Type B pancreatic cell (in vitro differentiated cells): ENCODE measurements at places on chromosomes 3 and 15. TPM values are rescaled to one million over a fixed set of nuclear protein-coding genes. Genes with fewer than 3 reads are reported as not detected.

GRCh38 chr15:93247466-93248121, 158.6 kb upstream of the RGMA start:
- H3K27ac ChIP-seq, result no peak overlapping the region
- H3K4me3 ChIP-seq, result no peak overlapping the region
- DNase-seq, result no peak
- peaks cover 30% of the 10 kb centered on the region for H3K4me1 ChIP-seq

DNA sequence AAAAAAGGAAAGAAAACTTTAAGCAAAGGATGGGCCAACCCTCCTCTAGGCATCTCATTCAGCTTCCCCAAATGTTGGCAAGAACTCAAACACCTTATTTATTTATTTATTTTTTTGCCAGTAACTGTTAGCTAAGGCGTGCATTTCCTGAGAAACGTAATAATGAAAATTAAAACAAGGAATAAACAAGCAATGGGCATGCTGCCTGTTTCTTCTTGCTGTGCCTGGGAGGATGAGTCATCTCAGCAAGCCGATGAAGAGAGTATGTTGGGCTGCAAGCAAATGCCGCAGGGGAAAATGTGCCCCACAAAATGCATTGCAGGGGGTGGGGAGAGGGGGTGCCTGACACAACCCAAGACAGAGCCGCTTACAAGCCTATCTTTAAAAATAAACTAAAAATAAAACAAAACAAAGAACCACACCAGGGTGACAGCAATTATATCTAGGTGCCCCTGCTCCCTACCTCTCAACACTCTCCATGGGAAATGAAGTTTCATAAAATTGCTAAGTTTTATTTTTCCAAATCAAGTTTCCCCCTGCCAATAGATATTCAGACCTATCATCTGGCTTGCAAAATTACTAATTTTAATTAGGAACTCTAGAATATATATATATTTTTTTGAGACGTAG, 40.3 kb downstream of the EIF4E3 start:
- H3K4me1 ChIP-seq, result peaks cover 46% of the 10 kb centered on the region
- H3K27ac ChIP-seq, result peak overlapping the region; percentile 49
- peaks cover 9% of the 10 kb centered on the region for H3K36me3 ChIP-seq
- DNase-seq, result no peak
- H3K27me3 ChIP-seq, result no peaks in the 10 kb centered on the region

DNA sequence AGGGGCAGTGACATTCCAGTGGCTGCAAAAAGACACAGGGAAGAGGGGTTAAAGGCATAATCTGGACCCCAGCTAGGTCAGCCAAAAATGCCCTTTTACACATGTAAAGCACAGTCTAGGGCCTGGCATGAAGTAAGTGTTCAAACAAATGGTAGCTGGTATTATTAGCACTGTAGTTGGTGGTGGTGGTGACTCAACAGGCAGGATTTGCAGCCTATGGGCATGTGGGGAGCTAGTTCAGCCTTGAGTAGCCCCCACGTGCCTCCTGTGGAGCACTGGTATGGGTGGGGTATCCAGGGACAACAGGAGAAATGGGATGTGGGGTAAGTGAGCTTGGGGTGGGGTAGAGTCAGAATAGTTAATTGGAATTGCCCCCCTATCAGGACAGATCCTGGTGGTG, 27.6 kb downstream of the DNASE1L3 start:
- no peak overlapping the region for H3K27ac ChIP-seq
- DNase-seq, result no peak

DNA sequence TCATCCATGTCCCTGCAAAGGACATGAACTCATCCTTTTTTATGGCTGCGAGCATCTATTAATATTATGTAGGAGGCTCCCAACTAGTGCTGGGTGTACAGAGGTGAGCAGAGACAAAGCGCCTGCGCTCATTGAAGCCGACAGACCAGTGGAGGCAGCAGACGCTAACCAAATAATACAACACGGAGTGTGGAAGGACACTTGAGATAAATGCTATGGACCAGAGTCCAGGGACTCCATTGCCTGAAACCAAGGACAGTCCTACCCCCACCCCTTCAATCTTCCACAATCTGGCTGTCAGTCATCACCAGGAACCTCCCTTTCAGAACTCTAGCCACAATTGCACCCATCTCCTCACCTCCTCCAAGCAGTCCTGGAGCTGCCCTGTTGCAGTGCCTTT, 41.5 kb downstream of the KLHL6 start:
- no peak overlapping the region for H3K4me3 ChIP-seq
- no peaks in the 10 kb centered on the region for H3K36me3 ChIP-seq
- peaks cover 10% of the 10 kb centered on the region for H3K4me1 ChIP-seq
- H3K27ac ChIP-seq, result no peak overlapping the region
- H3K27me3 ChIP-seq, result peaks cover 11% of the 10 kb centered on the region

DNA sequence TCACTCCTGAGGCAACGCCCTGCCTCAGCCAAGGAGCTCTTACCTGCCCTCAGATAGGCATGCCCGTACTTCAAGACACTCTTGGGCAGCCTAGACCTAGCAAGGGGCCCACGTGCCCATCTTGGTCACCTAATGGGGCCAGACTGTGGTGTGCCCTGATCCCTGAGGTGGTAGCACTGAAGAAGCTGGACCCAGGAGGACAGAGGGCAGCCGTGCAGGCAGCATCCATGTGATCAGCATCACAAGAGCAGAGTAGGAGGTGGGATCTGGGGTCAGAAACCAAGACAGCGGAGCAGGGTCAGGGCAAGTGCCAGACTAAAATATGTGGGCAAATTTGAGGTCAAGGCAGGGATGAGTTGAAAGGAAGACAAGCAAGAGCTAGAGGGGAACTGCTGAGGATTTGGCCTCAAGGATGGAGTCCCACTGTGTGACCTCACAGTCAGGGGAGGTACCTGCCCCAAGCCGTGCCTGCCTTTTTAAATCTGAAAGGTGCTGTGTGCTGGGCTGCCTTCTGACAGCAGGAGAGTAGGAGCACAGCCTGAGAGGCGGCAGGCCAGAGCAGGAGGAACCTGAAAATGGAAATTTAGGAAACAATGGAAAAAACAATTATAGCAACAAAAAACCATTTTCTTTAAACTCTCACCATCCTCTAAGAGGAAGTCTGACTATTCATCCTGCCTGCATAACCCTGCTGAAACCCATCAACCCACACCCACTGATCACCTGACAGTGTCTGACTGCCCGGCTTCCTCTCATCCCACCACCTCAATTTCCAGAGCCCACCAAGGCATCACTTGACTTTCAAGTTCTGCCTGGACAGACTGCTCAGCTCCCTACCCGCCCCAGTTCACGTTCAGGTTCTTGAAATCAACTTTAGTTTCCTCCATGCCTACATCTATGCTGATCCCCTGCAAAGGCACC, 7.3 kb downstream of the ZBTB38 start:
- H3K36me3 ChIP-seq, result no peaks in the 10 kb centered on the region
- DNase-seq, result no peak
- peaks cover 4% of the 10 kb centered on the region for H3K4me1 ChIP-seq
- no peak overlapping the region for H3K27ac ChIP-seq
- H3K27me3 ChIP-seq, result no peaks in the 10 kb centered on the region
- no peak overlapping the region for H3K4me3 ChIP-seq

- peak overlapping the region; percentile 60 for H3K27ac ChIP-seq
- peaks cover 14% of the 10 kb centered on the region for H3K4me1 ChIP-seq
- H3K4me3 ChIP-seq, result peak overlapping the region; percentile 19
- DNase-seq, result no peak
- H3K27me3 ChIP-seq, result no peaks in the 10 kb centered on the region
- H3K36me3 ChIP-seq, result peaks cover 5% of the 10 kb centered on the region
These were observed 31.7 kb downstream of the HMCES start for GRCh38 chr3:129310111-129311011.

The PLA2G4B gene
- 17.7 and 19.9 TPM in 2 replicates for total RNA-seq

The DUOXA2 gene
- 0.17 and 0.52 TPM in 2 replicates for total RNA-seq
